ENCODE measurements at places on chromosomes 11 and 22. TPM values are rescaled to one million over a fixed set of nuclear protein-coding genes. Genes with fewer than 3 reads are reported as not detected.

- DNase-seq, result peak; percentile 67
Observed at GRCh38 chr11:10792385-10793068, 16.2 kb downstream of the EIF4G2 start.

- DNase-seq, result no peak
Observed at GRCh38 chr11:32895471-32895870, 2.9 kb downstream of the QSER1 start.

DNA sequence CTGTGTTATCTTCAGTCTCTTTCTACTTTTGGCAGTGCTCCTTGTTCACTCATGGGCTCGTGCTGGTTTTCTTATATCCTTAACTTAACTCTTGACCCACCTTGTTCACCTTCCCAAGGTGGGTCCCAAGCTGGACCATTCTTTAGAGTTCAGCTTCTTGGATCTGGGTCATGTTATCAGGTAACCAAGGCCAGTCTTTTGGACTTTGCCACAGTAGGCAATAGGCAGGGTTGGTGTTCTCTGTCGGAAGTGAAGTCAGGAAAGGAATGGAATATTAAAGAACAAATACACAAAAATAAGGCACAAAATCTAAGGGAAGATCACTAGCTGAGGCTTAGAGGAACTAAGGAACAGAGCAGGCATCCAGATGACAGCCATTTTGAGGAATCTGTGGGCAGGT lies 202.7 kb downstream of the ARHGAP42 start:
- DNase-seq, result no peak

The TTC38 gene
- 21.7 TPM for total RNA-seq

GRCh38 chr11:32310214-32310601 lies 125.1 kb downstream of the WT1 start:
- DNase-seq, result no peak

DNA sequence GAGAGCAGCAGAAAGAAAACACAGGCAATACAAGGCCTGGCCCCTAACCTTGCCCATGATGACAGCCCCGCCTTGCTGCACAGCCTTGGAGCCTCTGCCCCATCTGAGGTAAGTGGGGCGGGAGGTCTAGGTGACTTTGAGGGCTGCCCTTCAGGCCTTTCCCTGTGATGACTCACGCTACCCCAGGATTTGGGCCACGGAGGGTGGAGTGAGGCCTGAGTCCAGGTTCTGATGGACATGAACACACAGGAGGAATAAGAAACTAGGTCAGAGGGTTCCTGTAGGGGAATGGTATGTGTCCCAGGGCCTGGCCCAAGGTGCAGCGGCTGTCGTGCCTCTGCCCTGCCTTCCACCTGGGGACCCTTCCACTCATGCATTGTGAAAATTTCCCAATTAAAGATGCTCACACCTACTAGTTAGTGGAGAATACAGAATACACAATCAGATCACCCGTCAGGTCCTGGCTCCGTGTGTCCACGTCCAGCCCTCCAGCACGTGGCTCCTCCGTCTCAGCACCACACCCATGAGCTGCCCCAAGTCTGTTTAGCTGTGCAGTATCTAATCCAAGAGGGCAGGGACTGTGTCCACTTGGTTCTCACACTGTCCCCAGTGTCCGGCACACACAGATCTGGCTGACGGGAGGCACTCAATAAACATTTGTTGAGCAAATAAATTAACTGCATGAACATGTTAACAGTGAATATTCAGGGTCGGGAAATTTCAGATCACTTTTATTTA lies 111.0 kb downstream of the CHST1 start:
- no peak for DNase-seq

The ABCC8 gene
- not detected for total RNA-seq

The MMP8 gene
- total RNA-seq, result 0.37 TPM

DNA sequence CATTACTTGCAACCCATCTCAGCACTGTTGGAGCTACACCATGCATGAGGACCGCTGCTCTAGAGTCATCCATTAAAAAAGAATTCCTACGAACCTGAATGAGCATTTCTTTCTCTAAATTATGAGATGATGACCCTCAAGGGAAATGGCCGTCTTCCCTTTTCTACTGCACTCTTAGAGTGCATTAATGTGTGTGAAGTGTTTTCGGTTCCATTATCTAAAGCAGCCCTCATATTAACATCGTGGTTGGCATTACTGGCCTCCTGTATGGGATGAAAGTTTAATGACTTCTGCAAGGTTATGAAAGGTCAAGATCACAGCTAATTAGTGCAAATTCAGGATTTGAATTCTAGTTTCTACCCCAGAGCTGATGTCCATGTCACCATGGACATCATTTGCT lies 16.7 kb downstream of the CD44 start:
- DNase-seq, result no peak

All from HT1080 (cell line).